ENCODE measurements at places on chromosomes 3 and 15.

DNA sequence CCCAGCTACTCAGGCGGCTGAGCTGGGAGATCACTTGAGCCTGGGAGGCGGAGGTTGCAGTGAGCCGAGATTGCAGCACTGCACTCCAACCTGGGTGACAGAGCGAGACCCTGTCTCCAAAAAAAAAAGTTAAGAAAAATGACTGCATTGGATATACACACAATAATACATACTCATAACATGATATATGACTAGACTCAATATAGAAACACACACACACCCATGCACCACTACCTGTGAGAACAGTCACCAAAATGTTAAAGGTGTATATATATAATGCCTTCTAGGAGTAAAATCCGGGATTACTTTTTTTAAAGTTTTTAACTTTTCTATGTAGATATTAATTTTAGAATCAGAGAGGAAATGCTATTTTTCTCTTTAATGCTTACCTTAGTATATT lies 25.9 kb downstream of the PHC3 start:
- no peak for DNase-seq

GRCh38 chr15:85642693-85643066 lies 152.0 kb downstream of the KLHL25 start:
- no peak for DNase-seq

- DNase-seq, result no peak
Measured at GRCh38 chr3:71942432-71943187, 157.7 kb upstream of the PROK2 start.

GRCh38 chr3:435161-435560 lies 238.6 kb downstream of the CHL1 start:
- no peak for DNase-seq

- DNase-seq, result no peak
Measured at GRCh38 chr3:134480546-134480945, 5.2 kb downstream of the ANAPC13 start.

- DNase-seq, result no peak
Measured at GRCh38 chr3:132834356-132834755, 112.1 kb upstream of the NPHP3 start.

GRCh38 chr15:58487724-58488120 lies 55.9 kb downstream of the LIPC start:
- DNase-seq, result no peak

DNA sequence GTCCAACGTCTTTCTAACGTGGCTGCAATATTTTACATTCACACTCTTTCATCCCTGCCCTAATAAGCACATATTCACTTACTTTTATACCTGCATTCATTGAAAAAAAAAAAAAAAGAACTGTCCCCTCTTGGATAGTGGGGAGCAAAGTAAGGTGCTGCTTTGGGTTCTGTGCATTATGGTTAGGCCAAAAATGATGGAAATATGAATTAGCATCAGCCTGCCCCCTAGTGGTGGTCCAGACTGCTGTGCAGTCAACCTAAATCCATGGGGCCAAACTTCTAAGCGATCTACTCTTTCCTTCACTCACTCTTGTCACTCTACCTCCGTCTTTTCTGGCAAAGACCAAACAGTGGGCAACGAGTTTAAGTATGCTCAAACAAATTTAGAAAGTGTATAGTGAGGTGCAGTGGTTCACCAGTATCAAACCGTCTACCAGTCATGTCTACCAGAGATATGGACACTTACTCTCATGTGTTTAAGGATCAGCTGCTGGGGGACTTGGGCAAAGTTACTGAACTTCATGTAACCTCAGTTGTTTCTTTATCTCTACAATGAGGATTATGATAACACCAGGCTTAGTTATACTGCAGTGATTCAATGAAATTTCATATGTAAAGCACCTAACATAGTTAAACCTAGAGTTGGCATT lies 61.5 kb upstream of the GRM7 start:
- peak; percentile 6 for DNase-seq

DNA sequence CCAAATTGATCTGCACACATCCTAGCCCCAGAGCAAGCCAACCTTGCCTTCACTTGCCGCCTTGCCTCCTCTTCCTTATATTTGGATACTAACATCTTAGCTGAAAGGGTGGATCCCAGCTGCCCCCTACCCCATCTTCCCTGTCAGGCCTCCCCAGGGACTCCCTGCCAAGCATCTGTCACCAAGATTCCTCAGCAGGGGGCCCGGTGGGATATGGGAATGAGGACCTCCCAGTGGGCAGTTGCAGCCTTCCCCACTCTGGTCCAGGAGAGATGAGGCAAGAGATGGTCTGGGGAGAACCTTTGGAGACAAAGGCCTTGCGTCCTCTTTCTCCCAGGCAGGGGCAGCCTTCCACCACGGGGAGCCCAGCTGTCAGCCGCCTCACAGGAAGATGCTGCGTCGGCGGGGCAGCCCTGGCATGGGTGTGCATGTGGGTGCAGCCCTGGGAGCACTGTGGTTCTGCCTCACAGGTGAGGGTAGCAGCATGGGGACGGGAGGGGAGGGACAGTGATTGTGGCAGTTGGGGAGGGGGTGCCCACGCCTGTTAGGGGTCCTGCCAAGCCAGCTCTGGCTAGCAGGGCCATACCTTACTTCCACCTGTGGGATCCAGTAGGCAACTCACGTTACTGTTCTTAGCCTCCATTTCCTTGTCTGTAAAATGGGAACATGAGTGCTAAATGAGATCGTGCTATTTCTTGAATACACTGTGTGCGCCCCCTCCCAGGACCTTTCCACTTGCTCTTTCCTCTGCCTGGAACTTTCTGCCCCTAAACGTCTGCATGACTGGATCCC lies 15.3 kb downstream of the CD276 start:
- DNase-seq, result no peak

GRCh38 chr3:154161806-154162205 lies 40.6 kb downstream of the ARHGEF26 start:
- no peak for DNase-seq

GRCh38 chr3:13452490-13453335 lies 27.4 kb upstream of the HDAC11 start:
- DNase-seq, result peak; percentile 24

DNA sequence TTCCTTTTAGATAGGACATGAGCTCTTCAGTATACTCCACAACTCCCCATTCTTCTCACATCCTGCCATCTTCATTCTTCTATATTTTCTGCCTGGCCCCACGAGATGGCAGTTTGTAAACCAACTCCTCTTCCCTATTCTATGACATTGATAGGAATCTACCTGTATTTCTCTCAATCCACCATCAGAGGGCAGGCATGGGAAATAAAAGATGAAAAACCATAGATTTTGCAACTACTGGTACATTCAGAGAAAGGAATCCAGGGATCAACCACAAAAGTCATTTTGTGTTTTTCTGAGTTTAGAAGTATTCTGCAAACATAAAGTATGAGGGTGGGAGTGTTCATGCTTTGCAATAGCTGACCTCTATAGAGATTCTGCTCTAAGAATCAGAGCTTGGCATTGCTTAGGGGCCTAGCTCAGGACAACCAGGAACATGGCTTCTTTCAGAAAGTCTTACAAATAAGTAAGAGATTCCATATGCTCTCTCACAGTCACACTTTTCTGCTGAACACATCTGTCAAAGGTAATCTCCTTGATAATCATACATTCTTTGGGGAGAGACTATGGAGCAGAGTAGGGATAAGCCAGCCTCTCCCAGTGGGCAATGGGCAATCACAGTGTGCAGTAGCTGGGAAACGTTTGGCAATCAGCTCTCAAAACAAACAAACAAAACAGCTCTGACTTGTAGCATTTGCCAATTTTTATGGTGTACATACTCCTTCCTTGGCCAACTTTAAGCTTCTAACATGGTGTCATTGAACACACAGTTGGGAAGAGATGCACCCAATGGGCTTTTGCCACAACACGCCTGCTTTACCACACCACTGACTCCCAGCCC lies 43.1 kb upstream of the SLC25A36 start:
- DNase-seq, result no peak

DNA sequence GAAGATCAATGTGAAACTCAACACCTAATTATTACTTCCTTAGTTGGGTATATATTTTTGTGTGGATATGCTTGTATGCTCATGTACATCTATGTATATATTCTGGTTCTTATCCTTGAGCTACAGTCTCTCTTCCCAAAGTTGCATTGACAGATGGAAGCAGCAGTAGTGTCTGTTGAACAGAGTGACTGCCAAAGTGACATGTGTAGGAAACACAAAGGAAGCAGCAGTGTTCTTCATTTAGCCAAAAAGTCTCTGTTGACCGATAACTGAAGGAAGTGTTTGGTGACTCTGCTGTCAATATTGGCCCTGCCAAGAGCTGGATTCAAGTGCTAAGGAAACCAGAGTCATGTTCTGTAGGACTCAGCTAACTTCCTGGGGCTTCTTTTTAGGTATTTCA lies 123.8 kb downstream of the C3orf70 start:
- no peak for DNase-seq

- DNase-seq, result no peak
Measured at GRCh38 chr3:40930131-40930538, 269.2 kb upstream of the CTNNB1 start.

DNA sequence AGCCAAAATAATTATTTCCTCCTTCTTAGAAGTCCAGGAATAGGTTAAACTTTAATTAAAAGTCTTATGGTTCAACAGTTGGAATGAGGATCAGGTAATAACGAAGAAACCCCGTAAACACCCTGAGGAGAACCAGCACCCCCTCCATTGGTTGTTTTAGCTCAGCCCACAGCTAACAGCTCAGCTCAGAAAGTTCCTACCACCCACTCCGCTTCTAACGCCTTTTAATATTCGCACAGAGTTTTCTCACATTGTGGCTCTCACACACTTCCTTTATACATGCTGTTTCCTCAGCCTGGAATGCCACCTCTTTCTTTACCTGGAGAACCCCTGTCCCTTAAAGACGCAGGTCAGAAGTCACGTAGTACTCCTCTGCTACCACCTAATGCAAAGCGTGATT lies 17.0 kb downstream of the CX3CR1 start:
- no peak for DNase-seq

- DNase-seq, result no peak
Measured at GRCh38 chr3:18679238-18679637, 254.1 kb upstream of the SATB1 start.

GRCh38 chr3:20194793-20195460 lies 8.9 kb upstream of the SGO1 start:
- no peak for DNase-seq

DNA sequence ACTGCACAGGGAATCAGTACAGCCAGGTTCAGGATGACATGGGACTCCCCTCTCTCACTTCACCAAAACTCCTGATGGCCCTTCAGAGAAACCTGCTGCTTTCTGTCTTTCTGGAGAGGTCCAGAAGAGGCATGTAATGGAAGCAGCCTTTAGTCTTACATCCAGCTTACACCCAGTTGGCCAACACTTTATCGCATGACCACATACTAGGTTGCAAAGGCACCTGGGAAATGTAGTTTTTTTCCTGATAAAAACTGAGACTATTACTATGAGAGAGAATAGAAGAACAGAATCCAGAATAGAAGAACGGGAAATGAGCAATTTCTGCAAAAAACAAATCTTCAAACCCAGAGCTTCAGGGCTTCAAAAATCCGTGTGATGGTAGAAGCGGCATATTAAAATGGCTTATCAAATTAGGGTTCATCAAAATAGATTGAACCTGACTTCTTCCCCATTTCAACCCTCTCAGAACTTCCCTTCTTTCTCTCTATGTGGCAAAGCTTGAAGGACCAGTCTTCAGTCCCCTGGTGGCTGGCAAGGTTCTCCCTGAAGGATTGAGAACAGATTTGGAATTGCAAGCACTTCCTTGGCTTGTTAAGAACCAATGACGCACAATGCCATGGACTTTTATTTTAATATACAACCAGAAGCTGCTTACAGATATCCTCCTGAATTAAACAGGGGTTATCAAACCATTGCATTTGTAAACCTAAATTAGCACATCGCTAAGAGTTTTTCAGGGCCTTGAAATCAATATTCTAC lies 34.4 kb downstream of the CORO2B start:
- DNase-seq, result no peak

- no peak for DNase-seq
Measured at GRCh38 chr3:13391308-13391707, 28.8 kb downstream of the NUP210 start.

DNA sequence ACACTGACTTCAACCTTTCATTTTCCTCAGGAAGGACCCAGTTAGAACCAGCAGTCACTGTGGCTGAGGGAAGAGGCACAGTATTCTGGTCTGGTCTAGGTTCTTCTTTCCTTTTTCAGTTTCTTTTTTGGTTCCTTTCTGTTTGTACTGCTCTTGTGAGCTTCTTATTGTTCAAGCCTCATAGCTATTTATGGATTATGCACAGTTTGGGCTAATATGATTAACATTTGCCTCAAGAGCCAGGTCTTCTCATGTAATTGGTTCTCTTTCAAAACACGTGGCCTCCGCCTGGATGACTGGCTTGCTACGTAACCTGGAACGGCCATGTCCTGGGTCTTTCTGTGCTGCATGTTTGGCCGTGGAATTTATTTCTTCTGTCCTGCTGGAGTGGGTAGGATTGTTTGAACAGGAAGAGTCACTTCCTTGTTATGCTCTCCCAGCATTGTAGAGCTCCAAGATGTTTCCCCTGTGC lies 43.3 kb downstream of the RBMS3 start:
- no peak for DNase-seq

GRCh38 chr3:4163011-4163410 lies 140.2 kb upstream of the SETMAR start:
- DNase-seq, result no peak

DNA sequence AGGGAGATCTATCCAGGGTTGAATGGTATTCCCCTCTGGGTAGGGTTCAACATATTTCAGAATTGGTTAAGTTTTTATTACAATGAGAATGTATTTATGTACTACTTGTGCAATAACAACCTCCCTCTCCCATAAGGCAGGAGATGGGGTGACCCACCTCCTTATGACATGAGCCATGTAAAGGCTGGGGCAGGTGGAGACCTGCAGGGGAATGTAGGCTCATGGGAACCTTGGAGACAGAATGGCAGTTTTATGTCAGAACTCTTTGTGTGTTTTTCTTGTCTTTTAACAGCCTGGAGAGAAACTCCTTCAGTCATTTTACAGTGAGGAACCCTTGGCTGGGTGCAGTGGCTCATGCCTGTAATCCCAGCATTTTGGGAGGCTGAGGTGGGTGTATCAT lies 24.6 kb upstream of the INSYN1 start:
- no peak for DNase-seq

DNA sequence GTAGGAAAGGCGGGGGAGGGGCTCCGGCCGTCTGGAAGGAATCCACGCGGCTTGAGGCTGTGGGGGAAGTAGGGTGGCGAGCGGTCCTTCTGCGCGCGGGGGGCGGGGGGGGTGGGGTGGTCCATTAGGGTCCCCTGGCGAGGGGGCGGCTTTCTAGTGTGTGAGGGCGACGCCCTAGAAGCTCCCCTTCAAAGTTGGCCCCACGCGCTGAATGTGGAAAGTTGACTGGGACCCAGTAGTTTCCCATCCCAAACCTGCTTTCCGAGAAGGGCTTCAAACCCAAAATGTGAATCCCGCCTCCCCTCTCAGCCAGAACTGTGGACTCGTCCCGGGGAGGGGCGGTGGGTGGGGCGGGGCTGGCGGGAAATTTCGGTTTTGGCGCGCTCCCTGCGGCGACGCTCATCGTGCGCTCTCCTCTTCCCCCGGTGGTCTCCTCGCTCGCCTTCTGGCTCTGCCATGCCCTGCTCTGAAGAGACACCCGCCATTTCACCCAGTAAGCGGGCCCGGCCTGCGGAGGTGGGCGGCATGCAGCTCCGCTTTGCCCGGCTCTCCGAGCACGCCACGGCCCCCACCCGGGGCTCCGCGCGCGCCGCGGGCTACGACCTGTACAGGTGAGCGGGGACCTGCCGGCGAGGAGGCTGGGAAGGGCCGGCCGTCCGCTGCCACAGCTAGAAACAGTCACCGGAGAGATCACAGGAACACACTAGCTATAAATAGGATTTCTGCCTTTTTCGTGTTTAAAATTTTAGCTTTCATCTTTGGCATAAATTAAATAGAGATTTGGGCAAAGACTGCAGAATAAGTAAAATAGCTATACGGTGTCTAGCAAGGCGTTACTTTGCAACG lies 790 bp downstream of the DUT start:
- peak; percentile 61 for DNase-seq

- DNase-seq, result no peak
Measured at GRCh38 chr15:79381593-79381992, 50.5 kb upstream of the MINAR1 start.
